ENCODE measurements at places on chromosomes 7 and 10.

DNA sequence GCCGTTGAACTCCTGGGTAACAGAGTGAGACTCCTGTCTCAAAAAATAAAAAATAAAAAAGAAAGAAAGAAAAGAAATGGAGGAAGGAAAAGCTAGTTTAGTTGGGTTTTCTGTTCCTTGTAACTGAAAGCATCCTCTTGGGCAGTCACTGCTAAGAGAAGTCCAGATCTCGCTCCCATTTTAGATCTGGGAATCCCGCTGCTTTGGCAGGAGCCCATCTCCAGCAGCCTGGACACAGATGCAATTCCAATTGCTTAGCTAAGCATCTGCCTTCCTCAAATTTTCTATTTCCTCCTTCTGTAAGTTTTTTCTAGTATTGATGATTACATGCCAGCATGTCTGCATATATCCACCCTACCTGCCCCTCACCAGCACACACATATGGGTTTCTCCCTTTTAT is 54.1 kb downstream of the DENND2A start:
- no peak for DNase-seq

DNA sequence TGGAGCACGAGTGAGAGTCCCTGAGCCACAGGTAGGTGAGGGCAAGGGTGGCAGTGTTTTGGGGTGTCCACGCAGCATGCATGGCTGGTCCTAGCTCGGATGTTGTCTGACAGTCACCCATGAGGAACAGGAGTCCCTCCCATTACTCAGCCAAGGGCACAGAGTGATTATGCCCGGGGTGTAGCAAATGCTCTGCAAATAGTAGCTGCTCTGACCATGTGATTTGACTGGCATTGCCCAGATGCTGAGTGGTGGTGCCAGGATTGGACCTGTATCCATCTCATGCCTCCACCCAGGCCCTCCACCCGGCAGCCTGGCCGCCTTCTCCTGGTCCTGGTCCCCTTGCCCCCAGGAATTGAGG is 150.8 kb downstream of the GRK5 start:
- DNase-seq, result no peak

DNA sequence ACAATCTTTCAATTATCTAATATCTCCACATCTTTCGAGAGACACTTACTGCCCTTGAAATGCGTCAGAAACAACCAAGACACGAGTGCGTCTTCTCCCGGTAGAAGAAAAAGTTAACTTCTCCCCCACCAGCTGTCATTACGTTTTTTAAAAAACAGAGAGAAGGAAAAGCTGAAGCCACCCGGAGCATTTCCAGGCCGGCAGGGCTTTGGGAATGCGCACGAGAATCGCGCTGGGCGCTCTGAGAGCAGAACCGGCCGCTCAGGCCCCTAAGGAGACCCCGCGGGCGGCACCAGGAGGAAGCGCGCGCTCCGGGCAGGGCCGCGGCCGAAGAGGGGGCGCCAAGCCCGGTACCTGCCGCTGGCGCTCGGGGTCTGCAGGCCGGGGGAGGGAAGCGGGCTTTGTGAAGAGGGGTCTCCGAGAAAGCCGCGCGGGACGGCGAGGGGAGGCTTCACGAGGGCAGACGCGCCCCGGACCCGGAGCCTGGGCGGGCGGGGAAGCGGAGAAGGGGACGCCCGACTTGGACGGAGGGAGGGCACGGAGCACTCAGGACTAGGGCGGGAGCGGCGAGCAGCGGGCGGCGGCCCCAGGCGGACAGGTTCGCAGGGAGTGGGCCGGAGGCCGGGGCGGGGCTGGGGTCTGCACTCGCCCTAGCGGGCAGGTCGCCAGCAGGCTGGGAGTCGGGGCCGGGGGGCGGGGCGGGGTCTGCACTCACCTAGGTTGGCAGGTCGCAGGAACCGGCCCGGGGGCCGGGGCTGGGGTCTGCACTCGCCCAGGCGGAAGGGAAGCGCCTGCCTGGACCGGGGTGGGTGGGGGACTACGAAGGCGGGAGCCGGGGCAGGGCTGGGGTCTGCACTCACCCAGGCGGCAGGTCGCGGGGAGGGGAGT is 932 bp downstream of the ESYT2 start:
- no peak for DNase-seq

DNA sequence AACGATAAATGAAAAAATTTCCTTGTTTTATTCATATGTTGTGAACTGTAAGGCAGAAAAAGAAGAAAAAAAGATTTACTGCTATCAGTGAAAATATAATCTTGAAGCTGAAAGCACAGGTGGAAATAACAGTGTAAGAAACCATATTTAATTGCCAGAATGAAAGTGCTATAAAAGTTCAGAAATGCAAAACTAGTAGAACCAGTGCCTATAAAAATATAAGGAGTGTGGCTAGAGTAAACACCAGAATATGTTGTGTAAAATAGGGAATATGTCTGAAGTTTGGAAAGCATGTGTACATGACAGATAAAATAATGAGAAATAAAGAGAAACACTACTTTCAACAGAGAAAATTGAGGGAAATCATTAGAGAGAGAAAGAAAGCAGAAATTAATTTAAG is 350.5 kb upstream of the NPSR1 start:
- no peak for DNase-seq

- DNase-seq, result no peak
Measured at GRCh38 chr7:130296221-130296951, 3.4 kb downstream of the CPA4 start.

- no peak for DNase-seq
Measured at GRCh38 chr7:77743518-77743917, 47.3 kb downstream of the RSBN1L start.

- DNase-seq, result no peak
Measured at GRCh38 chr10:49564461-49565009, 25.6 kb upstream of the ERCC6 start.

DNA sequence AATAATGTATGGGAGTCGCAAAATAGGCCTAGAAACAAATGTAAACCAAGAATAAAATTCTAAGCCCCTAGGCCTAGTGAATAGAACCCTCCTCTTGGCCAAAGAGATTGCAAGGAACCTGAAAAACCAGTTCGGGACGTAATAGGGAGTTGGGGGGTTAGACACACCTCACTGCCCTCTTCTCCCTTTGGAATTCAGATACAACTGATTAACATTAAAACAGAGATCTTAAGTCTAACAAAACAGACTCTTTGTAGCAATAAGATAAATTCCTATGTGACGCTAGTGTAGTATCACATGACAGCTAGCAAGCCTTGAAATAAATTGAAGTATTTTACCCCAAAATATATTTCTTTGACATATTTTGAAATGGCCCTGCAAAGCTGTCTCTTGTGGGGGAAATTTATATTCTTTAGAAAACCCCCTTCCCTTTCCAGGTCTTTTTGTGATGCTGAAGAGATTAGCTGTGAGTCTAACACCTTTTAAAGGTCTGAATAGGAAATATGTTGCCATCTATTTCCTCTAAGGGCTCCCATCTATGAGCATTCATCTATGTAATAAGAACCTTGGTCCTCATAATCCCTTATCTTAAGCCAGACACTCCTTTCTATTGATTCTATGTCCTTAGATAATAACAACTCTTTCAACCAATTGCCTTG is 623.4 kb upstream of the NRG3 start:
- no peak for DNase-seq

GRCh38 chr10:43304687-43305333 is 37.9 kb upstream of the RASGEF1A start:
- no peak for DNase-seq

DNA sequence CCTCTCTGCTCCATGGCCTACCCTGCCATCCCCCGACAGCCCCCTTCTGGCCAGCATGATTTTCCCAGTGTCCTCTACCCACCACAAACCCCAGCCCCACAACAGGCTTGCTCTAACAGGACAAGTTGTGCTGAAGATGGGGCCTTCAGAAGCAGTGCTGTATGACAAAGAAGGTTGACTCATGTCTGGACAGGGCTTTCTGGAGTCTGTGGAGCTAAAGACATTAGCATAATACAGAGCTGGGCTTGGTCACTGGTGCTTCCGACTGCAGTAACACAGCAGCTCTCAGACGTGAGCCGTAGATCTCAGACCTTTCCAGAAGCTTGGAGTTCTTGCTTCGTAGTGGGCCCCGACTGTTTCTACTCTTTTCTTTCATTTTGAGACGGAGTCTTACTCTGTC is 100.5 kb downstream of the GTF2IRD1 start:
- no peak for DNase-seq

DNA sequence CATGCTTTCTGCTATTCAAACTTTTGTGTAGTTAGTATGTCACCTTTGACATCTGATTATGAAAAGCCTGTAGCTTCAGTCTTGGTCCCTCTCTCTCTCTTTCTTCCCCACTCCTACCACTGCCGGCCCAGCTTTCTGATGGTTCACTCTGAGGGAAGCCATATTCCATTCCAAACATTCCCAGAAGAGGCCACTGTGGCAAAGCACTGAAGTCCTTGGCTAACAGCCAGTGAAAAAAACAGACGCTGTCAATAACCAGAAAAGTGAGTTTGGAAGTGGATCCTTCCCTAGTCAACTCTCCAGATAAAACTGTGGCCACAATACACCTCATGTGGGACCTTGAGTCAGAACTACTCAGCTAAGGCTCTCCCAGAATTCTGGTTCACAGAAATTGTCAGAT is 950.7 kb upstream of the PHF14 start:
- no peak for DNase-seq

GRCh38 chr7:120462991-120463390 is 190.0 kb downstream of the KCND2 start:
- no peak for DNase-seq

DNA sequence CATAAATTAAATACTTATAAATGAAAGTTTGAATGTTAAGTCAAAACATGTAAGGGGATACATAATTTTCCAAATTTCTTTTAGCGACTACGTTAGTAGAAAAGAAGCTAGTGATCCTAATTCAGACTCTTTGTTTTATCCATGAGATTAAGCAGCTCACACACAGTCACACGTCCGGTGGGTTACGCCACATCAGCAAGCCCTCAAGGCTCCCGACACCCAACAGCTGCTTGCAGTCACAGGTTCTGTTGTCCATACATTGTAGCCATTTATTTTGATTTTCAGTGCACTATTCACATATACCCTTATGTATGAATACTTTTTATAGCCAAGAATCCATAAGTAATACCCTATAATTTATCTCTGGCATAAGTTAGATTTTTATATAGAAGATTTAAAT is 39.5 kb downstream of the XRCC2 start:
- no peak for DNase-seq
